ENCODE measurements at places on chromosomes 7 and 10. TPM values are rescaled to one million over a fixed set of nuclear protein-coding genes. Genes with fewer than 3 reads are reported as not detected.

GRCh38 chr7:157890921-157891401 is 554.2 kb downstream of the DNAJB6 start:
- peaks cover 11% of the 10 kb centered on the region for H3K4me1 ChIP-seq
- peak; percentile 31 for DNase-seq

GRCh38 chr10:98790817-98791216 is 344.1 kb upstream of the HPS1 start:
- no peaks in the 10 kb centered on the region for H3K27me3 ChIP-seq
- H3K36me3 ChIP-seq, result no peaks in the 10 kb centered on the region
- no peaks in the 10 kb centered on the region for H3K4me1 ChIP-seq
- H3K4me3 ChIP-seq, result no peak overlapping the region

Gene EIF4EBP2
- 56.1 TPM for total RNA-seq

- H3K4me3 ChIP-seq, result peak overlapping the region; percentile 34
These were observed 7.3 kb downstream of the RNF216 start for GRCh38 chr7:5774136-5774535.

DNA sequence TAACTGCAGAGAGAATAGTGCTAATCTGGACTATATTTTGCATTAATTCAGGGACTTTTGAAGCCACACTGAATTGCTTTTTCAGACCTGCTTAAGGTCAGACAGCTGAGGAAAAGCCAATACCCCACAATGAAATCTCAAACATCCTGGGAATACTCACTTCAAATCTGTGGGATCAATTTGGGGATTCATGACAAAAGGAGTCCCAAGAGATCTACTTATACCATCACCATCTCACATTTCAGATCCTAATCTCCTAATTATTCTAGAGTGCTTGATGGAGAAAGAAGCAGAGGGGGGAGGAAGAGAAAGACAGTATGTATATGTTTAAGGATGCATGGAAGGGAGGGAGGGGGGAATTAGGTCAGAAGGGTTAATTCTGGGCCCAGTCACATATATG is 202.2 kb downstream of the CACNA2D1 start:
- no peaks in the 10 kb centered on the region for H3K36me3 ChIP-seq
- no peak overlapping the region for H3K27ac ChIP-seq
- H3K27me3 ChIP-seq, result no peaks in the 10 kb centered on the region
- H3K4me3 ChIP-seq, result no peak overlapping the region
- no peaks in the 10 kb centered on the region for H3K4me1 ChIP-seq
- DNase-seq, result no peak

- H3K36me3 ChIP-seq, result no peaks in the 10 kb centered on the region
- H3K4me3 ChIP-seq, result no peak overlapping the region
- H3K27ac ChIP-seq, result no peak overlapping the region
- no peaks in the 10 kb centered on the region for H3K4me1 ChIP-seq
These were observed 58.5 kb downstream of the CADPS2 start for GRCh38 chr7:122827763-122828162.

Gene IL15RA
- 16.1 TPM for total RNA-seq

Data from activated CD4-positive, alpha-beta T cell treated with anti-CD3 and anti-CD28 coated beads, Interleukin-2, amount 10 ng/mL, durations not matched to agents 7 days and 5 days (primary cell).